ENCODE measurements at places on chromosomes 2 and 18.

DNA sequence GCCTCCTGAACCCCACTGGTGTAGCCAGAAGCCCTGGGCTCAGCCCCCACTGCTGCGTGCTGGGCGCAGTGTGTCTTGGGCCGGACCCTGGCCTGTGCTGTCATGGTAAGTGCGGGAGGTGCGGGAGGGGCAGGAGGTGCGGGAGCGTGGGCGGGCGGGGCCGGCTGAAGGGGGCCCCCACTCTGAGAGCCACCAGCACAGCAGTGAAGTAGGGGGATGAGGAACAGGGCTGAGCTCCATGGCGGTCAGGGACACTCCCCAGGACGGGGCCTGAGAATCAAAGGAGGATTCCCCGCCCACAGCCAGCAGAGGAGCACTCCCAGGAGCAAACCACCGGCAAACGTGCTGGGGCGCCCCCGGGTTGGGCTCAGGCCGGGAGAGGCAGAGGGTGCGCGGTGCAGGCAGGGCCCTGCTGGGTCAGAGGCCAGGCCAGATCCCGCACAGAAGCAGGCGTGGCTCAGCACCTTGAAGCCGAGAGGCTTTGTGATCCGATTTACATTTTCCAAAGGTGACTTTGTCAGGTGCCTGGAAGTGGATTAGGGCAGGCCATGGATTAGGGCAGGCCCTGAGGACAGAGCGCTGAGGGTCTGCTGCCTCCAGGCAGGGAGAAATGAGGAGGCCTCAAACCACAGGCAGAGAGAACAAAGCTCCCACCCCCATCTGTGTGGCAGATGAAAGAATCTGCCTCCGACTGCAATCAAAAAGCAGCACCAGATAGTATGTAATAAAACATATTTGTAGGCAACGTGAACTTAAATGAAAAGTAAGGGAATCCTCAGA lies 152.0 kb upstream of the RAB6C start:
- no peak for DNase-seq

- DNase-seq = no peak
Observed at GRCh38 chr2:189608795-189609422, 28.3 kb upstream of the SLC40A1 start.

DNA sequence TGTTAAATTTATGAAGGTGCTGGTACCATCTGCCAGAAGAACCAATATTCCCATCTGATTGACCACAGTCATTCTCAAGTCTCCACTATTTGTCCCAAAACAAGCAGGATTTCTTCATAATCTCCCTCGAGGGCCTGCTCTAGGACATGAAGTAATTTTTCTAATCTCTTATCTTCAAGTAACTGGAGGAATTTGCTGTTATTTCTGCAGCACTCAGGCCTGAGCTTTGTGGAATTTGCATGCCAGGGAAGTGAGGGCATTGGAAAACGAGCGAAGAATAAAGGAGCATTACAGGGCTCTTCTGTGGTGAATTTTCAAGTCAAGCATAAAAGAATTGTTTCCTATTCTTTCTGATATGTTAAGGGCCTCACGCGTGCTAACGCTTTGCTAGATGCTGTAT lies 161.2 kb upstream of the EPAS1 start:
- no peak for DNase-seq

DNA sequence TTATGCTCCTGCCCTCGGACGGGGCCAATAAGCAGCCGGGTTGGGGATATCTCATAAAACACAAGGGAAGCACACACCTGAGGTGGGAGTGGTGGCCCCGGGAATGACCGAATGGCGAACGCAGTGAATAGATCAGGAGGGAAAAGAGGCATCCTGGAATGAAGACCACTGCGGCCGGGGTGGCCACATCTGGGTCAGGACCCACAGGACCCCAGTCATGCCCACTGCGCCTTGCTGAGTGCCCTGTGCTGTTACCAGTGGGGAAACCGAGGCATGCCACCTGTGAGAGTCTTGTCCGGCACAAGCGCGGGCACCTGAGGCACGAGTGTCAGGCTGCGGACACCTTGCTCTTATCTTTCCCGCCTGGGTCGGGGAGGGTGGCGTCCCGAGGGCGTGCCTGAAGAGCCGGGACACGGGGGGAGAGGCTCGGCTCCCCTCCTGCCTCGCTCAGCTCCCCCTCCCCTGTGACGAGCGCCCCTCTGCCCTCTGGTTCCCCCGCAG lies 1.6 kb downstream of the PDCD1 start:
- no peak for DNase-seq

- DNase-seq = no peak
Observed at GRCh38 chr2:121256720-121257479, 28.1 kb downstream of the TFCP2L1 start.

DNA sequence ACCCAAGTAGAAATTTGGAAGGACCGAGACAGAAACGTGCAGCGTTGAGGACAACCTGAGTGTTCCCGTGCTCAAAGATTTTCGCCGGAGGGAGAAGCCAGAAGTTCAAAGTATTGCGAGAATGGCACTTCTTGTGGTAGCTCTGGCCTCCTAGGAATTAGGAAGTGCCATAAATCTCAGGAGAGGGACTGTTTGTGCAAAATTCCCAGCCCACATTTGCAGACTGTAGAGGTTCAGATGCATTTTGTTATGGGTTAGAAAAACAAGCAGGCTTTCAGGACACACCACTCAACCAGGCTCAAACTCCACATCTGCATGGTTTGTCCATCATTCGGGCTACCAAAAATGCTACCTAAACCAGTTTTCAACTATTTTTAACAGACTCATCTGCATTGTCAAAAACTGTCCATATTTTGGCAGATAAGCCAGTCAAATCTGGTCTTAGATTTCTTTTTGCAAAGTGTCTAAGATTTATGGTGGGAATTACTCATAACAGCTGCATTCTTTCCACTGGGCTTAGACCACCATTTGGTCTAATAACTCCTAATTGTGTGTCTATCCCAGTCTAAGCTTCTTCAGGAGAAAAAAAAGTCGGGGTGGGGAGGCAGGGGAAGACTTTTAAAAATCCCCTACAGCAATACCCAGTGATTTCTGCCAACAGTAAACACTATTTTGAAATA lies 422.9 kb downstream of the ARHGAP15 start:
- DNase-seq = no peak

DNA sequence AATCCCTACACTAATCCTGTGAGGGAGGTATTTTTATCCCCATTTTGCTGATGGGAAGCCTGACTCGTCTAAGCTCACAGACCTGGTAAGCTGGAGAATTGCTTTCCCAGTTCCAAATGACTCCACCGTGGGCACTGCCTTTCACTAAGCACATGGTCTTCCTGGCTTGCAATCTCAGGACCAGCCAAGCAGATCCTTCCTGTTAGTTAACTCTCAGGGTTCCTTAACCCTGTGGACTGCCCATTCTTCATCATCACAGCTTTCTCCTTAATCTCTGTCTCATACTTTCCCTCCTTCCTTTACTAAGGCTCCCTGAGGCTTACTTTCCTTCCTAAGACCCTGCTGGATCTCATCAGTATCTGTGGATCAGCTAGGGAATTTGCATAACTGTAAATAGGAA lies 122.2 kb upstream of the ZEB2 start:
- DNase-seq = no peak

DNA sequence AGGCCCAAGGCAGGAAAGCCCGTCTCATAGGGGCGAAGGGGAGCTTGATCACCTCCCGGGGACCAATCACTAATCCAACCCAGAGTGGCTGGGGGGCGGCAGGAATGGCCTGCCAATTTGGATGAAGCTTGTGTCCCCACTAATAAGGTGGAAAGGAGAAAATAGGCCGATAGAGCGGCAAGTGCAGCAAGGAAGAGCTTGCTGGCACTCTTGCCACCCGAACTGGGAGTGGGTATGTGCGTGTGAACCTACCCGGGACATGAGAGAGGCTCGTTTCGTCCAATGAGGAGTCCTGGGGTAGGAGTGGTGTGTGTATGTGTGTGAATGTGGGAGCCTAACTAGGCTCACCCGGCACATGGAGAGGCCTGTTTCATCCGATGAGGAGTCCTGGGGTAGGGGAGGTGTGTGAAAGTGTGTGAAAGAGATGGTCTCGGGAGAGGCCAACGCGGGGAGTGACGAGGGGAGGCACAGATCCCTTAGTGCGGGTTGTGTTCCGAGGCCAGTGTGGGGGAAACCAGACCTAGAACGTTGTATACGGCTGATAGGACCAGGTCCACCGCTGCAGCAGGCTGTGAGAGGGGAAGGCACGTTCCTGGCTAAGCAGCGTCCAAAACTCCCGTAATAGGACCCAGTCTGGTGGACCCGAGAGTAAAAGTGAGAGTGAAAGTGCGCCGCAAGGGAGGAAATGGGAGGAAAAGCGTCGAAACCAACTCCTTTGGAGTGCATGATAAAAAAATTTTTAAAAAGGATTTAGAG lies 47.1 kb upstream of the SELENOI start:
- DNase-seq = peak; percentile 44

DNA sequence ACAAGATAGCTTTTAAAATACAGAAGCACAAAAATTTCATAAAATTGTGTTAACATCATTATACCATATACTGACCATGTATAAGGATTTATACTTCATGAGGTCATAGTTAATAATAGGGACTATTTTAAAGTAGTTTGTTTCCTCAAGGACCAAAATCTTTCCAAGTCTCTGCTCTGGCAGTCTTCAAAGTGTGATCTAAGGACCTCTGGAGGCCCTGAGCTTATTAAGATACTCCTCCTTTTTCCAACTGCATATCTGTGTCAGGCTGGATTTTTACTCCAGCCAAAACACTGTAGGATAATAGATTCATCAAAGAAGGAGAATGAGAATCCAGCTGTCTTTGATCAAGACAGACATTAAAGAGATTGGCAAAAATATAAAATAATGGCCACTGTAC lies 1.7 kb upstream of the SCYGR2 start:
- DNase-seq = no peak

DNA sequence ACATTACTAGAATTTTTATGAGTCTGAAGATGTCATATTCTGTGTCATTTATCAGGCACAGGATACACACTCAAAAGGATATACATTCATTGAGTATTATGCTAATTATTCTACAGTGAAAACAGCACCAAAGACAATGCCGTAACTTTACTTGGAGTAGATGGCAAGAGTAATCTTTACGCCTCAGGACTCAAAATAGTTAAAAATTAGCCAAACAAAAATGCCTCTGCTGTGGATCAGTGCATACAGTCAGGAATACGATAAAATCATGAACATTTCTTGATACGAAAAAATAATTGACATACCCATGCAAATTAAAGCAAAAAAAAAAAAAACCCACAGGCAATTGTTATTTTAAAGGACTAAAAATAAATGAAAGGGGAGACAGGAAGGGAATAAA lies 129.7 kb downstream of the NETO1 start:
- DNase-seq = no peak

GRCh38 chr18:4603955-4604354 lies 148.8 kb upstream of the DLGAP1 start:
- no peak for DNase-seq

Data from activated CD8-positive, alpha-beta T cell treated with anti-CD3 and anti-CD28 coated beads, Interleukin-2, amount 10 ng/mL, durations not matched to agents 7 days and 5 days (primary cell).